ENCODE measurements at places on chromosomes 13 and 19.
A peak's percentile ranks its signal among the peaks of the same experiment; 100 is the strongest.

GRCh38 chr13:79722885-79723445 is 242.0 kb downstream of the NDFIP2 start:
- DNase-seq, result no peak

- DNase-seq, result no peak
These were observed 112.1 kb downstream of the B3GLCT start for GRCh38 chr13:31311921-31312320.

DNA sequence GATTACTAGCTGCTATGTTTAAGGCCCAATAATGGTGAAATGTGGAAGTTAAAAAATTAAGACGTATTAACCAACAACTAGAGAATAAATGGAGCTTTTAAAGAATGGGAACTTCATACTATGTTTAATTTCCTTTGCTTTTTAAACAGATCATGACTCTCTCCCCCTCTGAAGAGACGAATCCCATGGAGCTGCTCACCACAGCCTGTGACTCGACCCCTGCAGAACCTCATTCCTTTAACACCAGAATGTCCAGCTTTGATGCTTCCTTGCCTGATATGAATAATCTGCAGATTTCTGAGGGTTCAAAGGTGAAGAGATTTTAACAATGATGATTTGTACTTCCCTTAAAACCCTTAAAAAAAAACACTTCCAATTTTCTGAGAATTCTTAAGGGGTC is 53.0 kb downstream of the ZAR1L start:
- DNase-seq, result no peak

GRCh38 chr13:25301347-25302113 is at the start of gene NUP58:
NUP58 (plus strand) TSS chr13:25301625; CDS start chr13:25301774, 149 bp downstream.
- DNase-seq, result peak; percentile 95

- no peak for DNase-seq
These were observed 3.5 kb upstream of the UBAC2 start for GRCh38 chr13:99197117-99197651.

GRCh38 chr19:5627395-5627904 is 4.6 kb downstream of the SAFB start:
- peak; percentile 45 for DNase-seq

DNA sequence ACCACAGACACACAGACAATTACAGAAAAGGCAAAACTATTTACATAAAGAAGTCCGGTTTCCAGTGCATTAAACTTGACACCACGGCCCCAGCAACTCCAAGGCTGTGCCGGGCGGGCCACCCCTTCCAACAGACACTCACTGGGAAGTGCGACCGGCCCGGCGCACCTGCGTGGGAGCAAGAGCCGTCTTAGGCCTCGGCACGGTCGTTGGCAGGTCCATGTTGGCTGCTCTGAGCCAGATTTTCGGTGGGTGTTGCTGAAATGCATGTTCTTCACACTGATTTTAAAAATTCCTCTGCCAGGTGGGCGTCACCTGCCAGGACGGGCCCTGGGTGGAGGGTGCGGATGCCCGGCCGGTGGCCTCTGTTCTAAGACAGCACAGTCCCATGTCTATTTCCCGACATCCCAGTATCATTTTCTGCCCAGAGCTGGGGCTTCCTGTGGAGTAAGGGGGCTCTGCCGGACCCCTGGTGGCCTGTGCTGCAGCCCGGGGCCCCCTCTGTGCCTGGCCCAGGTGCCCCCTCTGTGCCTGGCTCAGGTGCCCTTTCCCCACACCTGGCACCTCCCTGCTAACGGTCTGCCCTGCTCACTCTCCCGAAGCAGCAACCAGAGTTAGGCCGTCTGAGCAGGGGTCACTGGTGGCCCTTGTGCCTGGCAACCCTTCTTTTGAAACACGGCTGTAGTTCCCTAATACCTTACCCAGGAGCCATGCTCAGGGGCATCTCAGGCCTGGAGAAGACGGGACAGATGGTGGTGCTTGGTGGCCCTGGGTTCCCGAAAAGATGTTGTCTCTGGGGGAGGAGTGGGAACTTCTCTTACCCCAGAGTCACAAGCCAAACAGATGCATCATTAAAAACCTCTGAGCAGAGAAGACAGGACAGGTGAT is 9.2 kb downstream of the TMEM255B start:
- DNase-seq, result no peak

DNA sequence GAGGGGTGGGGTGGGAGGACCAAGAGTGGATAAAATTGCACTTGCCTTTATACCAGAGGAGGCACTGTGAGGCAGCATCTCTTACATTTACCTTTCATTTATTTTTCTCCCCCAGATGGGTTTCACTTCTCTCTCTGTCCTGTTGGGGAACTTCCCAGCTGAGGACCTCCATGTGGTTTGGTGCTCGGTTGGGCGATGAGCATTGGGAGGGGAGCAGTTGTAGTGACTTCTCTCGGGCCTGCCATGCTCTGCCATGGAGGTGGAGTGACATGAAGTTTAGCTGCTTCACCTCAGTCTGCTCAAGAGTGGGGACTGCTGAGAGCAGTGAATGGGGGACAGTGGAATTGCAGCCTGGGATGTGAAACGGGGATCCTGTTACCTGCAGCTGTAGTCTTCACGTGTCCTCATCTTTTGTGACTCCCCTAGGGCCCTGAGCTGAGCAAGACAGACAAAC is 23.1 kb upstream of the CXCL17 start:
- DNase-seq, result no peak

GRCh38 chr13:54573186-54573585 is 1544.6 kb downstream of the OLFM4 start:
- DNase-seq, result no peak

DNA sequence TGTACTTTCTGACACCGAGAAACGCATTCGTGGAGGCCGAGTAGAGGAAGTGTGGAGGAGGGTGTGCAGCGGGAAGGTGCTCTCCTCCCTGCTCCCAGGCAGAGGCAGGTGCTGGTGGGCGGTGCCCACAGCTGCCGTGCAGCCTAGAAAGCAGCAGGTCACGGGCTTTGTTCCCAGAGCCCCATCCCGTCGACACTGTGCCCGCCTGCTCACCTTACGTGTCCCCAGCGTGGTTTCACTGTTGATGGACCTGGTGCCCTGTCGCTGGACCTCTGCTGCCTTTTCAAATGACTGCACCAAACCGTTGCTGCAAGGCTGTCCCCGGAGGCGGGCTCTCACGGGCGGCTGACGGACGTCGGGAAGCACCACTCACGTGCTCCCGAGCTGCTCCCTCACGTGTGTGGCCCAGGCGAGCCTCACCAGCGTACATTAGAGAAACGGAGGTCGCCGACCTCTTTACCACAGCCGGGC is 20.8 kb downstream of the PLEKHJ1 start:
- DNase-seq, result peak; percentile 27

DNA sequence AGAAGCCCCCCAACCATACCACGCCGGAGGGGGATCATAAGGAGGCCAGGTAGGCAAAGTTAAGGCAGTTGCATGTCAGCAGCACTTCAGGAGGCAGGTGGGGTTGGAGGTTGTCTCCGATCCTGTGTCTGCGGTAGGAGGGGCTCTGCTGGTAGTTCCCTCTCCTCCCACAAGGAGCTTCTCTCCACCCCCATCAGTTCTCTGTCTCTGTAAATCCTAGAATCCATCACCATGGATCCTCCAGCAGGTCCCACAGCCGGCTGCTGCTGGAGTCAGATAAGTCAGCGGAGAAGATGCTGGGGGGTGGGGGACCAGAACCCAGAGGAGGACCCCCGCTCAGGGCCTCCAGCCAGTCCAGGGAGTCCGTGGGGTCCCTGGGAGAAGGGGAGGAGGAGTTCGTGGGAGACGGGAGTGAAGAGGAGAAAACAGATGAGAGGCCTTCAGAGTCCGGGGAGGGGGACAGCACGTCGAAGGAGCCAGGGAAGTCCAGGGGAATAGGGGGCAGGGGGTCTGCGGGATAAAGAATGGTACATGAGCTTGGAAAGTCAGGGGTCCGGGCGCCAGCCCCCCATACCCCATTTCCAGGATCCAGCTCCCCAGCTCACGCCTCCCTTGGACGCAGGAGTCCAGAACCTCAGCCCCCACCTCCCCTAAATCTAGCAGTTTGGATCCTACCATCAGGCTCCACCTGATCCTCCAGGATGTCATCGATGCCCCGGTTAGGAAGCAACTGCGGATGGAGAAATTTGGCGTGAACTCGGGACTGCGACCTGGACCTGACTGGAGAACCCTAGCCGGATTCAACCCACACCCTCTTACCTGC is 6.3 kb downstream of the MAMSTR start:
- no peak for DNase-seq

DNA sequence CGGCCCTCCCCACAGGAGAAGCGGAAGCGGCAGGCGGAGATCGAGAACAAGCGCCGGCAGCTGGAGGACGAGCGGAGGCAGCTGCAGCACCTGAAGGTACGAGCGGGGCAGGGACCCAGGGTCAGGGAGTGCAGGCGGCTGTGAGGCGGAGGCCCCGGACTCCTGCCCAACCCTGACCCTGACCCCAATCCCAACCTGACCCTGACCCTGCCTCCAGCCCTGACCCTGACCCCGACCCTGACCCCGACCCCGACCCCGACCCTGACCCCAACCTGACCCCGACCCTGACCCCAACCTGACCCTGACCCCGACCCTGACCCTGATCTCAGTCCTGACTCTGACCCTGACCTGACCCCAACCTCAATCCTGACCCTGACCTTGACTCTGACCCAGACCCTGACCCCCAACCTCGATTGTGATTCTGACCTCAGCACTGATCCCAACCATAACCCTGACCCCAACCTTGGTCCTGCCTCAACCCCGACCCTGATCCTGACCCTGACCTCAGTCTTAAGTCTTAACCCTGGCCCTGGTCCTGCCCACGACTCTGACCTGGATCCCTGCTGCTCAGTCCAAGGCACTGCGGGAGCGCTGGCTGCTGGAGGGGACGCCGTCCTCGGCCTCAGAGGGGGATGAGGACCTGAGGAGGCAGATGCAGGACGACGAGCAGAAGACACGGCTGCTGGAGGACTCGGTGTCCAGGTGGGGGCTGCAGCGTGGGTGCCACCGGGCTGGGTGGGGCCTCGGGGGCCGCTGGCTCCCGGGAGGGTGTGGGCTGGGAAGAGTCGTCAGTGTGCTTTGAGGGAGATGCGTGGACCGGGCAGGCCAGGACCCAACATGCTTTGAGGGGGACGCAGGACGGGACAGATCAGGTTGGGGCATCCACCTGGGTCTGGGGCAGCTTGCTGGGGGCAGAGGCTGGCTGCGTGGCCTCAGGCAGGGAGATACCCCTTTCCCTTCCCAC is 18.5 kb downstream of the PALM start:
- no peak for DNase-seq

- peak; percentile 34 for DNase-seq
These were observed at the start of gene CILP2 for GRCh38 chr19:19538061-19538784. CILP2 (plus strand) TSS chr19:19538265; CDS start chr19:19538350, 85 bp downstream.

- no peak for DNase-seq
These were observed 102.7 kb downstream of the LMO7 start for GRCh38 chr13:75738841-75739240.

DNA sequence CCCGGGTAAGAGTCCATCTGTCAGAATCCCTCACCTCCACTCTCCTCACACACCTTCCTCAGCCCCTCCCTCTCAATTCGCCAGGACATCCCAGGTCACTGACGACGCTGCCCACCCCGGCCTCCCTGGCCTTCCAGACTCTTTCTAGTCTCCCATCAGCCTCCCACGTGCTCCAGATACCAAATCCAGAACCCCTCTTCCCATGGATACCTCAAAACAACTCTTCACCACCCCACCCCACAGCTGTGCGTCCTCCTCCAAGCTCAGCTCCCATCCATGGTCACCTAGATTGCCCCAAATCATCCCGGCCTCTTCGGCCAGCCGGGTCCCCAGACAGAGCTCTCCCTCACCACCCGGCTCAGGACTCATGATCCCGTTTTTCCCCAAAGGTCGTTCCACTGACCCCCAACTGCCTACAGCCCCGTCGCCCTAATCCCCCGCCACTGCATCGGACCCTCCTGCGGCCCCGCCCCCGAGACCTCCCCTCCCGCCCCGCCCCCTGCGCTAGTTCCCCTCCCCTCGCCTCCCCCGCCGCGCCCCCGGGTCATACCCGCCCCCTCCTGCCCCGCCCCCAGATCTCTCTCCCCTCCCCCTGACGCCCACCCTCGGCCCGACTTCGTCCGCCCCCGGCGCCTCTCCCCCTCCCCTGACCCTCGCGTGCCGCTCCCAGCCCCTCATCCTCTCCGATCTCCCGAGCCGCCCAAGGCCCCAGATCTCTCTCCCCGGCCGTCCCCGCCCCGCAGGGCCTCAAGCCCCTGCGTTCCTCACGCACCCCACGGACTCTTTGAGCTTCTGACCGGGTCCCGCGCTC is 546 bp downstream of the UBXN6 start:
- peak; percentile 46 for DNase-seq

GRCh38 chr19:47529018-47529742 is 14.3 kb upstream of the NAPA start:
- DNase-seq, result no peak

GRCh38 chr19:40407714-40408597 is 5.2 kb downstream of the PRX start:
- no peak for DNase-seq

- DNase-seq, result no peak
These were observed 1230.3 kb downstream of the DIAPH3 start for GRCh38 chr13:58933475-58933874.

DNA sequence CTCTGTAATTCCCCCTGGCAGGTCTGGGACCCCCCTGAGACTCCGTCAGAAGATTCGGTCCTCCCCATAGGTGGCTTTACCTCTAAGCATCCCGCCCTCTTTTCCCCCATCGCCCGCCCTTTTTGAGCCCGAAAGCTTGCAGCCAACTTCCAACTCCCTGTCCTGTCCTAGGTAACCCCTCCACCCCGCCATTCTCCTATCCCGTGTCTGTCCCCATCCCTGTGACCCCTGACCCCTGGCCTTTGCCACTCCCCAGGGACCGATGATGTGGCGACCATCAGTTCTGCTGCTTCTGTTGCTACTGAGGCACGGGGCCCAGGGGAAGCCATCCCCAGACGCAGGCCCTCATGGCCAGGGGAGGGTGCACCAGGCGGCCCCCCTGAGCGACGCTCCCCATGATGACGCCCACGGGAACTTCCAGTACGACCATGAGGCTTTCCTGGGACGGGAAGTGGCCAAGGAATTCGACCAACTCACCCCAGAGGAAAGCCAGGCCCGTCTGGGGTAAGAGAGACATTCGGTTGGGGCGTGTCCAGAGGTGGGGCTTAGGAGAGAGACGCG is 488 bp downstream of the RCN3 start:
- DNase-seq, result no peak

DNA sequence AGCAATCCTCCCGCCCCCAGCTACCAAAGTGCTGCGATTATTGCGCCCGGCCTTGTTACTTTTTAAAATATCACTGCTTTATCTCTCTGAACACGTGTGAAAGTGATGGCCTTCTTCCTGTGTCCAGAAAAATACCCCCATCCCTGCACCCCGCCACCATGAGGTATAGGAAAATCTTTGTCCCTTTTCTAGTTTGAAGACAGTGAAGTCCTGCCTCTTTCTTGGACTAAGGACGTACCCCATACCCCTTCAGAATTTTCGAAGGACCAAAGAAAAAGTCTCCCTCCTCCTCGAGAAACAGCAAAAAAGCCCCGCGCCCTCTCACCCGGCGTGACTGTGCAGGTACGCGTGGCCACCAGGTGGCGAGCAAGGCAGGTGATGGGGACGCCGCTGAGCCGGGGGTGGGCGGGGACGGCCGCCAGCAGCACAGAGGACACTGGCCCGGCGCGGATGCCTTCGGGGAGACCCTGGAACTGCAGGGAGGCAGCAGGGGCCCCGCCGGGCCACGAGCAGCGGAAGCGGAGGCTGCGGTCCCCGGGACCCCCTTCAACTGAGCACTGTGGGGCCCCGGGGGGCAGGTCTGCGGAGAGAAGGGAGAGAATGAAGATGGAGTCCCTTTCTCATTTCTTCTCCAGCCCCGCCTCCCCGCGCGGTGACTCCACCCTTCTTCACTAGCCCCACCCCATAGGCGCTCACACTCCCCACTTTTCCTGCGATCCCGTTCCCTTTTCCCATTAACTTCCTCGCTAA is 3.2 kb downstream of the VSIG10L start:
- DNase-seq, result peak; percentile 89

GRCh38 chr19:6199240-6199994 is 64.0 kb downstream of the ACSBG2 start:
- DNase-seq, result peak; percentile 99
